ENCODE measurements at places on chromosomes 3 and 15. TPM values are rescaled to one million over a fixed set of nuclear protein-coding genes. Genes with fewer than 3 reads are reported as not detected.

Gene IL16
- total RNA-seq = 0.12 TPM

Gene ZNF592
- total RNA-seq = 6.6 TPM

Gene COL6A5
- total RNA-seq = not detected

Gene LRRIQ4
- total RNA-seq = not detected

- DNase-seq = peak; percentile 12
Measured at GRCh38 chr15:42404461-42405235, 45.3 kb downstream of the CAPN3 start.

- DNase-seq = no peak
Measured at GRCh38 chr15:59186501-59186900, 20.1 kb upstream of the LDHAL6B start.

- no peak for DNase-seq
Measured at GRCh38 chr3:39935261-39935660, 125.9 kb downstream of the MYRIP start.

GRCh38 chr3:49620728-49621127 is 53.4 kb upstream of the APEH start:
- DNase-seq = peak; percentile 68

- no peak for DNase-seq
Measured at GRCh38 chr3:68977486-68978167, 35.9 kb downstream of the EOGT start.

DNA sequence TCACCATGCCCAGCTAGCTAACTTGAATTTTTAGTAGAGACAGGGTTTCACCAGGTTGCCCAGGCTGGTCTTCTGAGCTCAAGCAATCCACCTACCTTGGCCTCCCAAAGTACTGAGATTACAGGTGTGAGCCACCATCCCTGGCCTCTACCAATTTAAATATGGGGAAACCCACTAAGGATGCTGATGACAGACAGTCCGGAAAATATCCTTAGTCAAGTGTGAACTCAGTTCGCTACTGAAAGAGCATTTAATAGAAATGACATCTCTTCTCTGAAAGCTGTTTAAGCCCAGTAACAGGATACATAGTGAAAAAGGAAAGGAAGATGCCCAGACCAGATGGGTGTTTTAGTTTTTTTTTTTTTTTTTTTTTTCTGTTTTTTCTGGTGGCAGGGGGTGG is 7.7 kb upstream of the GRAMD2A start:
- no peak for DNase-seq

GRCh38 chr15:85763157-85763556 is 31.6 kb downstream of the KLHL25 start:
- DNase-seq = no peak

DNA sequence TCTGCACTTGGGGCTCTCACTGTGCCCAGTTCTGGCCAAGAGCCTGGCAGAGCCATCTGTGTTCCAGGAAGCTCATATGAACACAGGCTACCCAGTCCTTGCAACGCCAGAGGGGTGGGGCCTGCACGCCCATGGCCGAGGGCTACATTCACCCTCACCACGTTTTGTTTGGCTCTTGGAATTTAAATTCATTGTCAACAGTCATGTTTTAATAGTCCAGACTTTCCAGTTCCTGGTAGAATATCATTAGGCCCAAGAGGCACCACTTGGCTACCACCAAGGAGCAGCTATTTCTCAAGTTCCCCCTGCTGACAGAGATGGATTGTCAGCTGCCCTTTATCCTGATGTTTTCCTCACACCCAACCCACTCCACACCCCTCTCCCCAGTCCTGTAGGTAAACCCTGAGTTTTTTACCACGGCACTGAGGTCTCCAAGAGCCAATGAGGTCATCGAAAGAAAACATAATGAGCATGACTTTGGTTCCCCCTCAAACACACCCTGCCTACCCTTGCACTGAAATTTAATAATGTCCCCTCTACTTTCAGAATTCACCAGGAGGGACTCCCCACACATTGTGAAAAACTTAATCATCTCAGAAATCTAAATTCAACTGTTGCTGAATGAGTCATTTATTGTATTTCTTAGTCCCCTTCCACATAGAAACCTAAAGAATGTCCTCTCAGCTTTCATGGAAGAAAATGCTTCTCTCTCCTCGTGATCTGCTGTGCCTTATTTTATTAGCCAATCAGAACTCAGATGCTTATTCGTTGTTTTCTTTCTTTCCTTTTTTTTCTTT is 125.1 kb downstream of the SHQ1 start:
- peak; percentile 86 for DNase-seq

- peak; percentile 32 for DNase-seq
Measured at GRCh38 chr15:40471808-40472150, 995 bp downstream of the CHST14 start.

GRCh38 chr3:50120364-50121071 is 31.8 kb downstream of the RBM5 start:
- no peak for DNase-seq

GRCh38 chr3:81352867-81353266 is 408.6 kb downstream of the GBE1 start:
- peak; percentile 15 for DNase-seq

- DNase-seq = no peak
Measured at GRCh38 chr3:39255503-39256325, 24.1 kb downstream of the CX3CR1 start.

DNA sequence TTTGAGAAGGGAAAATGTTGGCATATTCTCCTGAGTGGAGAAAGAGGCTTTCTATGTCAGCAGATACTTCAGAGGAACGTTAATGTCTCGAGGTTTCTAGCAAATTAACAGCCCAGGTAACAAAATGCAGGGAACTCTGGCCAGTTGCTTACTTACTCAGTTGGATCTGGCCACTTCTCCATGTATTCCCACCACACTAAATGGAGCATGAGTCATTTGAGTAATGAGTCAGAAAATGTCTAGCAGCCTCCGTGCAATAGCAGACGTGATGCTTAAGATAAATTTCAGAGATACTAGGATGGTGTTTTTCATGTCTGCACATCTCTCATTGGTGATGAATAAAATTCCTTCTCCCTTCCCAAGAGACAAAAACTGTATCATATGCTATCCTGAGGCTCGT is 671.5 kb downstream of the FHIT start:
- peak; percentile 5 for DNase-seq

- DNase-seq = peak; percentile 68
Measured at GRCh38 chr3:128278761-128279600, 125.7 kb downstream of the EEFSEC start.

- DNase-seq = no peak
Measured at GRCh38 chr3:146403792-146404191, 65.6 kb downstream of the PLSCR2 start.

- no peak for DNase-seq
Measured at GRCh38 chr3:144660186-144660585, 688.6 kb downstream of the DIPK2A start.

DNA sequence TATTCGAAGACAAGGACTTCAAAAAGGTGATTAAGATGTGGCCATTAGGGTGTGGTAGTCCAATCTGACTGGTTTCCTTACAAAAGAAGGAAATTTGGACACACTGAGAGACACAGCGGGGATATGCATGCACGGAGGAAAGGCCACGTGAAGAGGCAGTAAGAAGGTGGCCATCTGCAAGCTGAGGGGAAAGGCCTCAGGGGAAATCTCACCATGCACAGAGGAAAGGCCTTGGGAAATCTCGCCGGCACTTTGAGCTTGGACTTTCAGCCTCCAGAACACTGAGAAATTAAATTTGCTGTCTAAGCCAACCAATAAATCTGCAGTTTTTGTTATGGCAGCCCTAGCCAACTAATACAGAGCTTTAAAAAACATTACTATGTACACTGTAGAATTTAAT is 78.8 kb downstream of the DLG1 start:
- no peak for DNase-seq

GRCh38 chr15:100241572-100242482 is 99.9 kb downstream of the ADAMTS17 start:
- peak; percentile 11 for DNase-seq

Measured in G401 (cell line).